ENCODE measurements at places on chromosomes 3 and 15. TPM values are rescaled to one million over a fixed set of nuclear protein-coding genes. Genes with fewer than 3 reads are reported as not detected.

RBP2 gene
- total RNA-seq = 1.1 TPM

HES1 gene
- 30.8 TPM for total RNA-seq

CD86 gene
- total RNA-seq = 11.5 TPM

CAPN3 gene
- 28.4 TPM for total RNA-seq

FEZF2 gene
- not detected for total RNA-seq

PODXL2 gene
- total RNA-seq = 7.3 TPM

CHRFAM7A gene
- total RNA-seq = 4.1 TPM

STAG1 gene
- total RNA-seq = 29.4 TPM

GOLGA6A gene
- total RNA-seq = not detected

ZIC1 gene
- not detected for total RNA-seq

GRK7 gene
- total RNA-seq = 0.12 TPM

WDR73 gene
- total RNA-seq = 35.6 TPM

CSTA gene
- 6.5 TPM for total RNA-seq

ZNF80 gene
- not detected for total RNA-seq

TMF1 gene
- 35.7 TPM for total RNA-seq

ALG1L2 gene
- not detected for total RNA-seq

IL20RB gene
- 0.23 TPM for total RNA-seq

TUSC7 gene
- total RNA-seq = not detected

GOLGA6L7 gene
- not detected for total RNA-seq

SI gene
- total RNA-seq = not detected

CSPG5 gene
- 10.4 TPM for total RNA-seq

OR4F6 gene
- total RNA-seq = not detected

LDHAL6B gene
- total RNA-seq = not detected

PLAAT1 gene
- 0.31 TPM for total RNA-seq

GATM gene
- total RNA-seq = 12.2 TPM

GOLGA8N gene
- 19.0 TPM for total RNA-seq

PPCDC gene
- total RNA-seq = 12.8 TPM

CXCR6 gene
- total RNA-seq = 1.5 TPM

SLC27A2 gene
- total RNA-seq = 5.9 TPM

GOLGA6C gene
- total RNA-seq = not detected

UPK1B gene
- 0.60 TPM for total RNA-seq

FAM43A gene
- total RNA-seq = 16.1 TPM

ZPLD1 gene
- total RNA-seq = not detected

EIF4E3 gene
- total RNA-seq = 11.4 TPM

FGF7 gene
- 19.3 TPM for total RNA-seq

NTRK3 gene
- total RNA-seq = 5.6 TPM

STRIT1 gene
- not detected for total RNA-seq

NEK11 gene
- 14.7 TPM for total RNA-seq

RTP1 gene
- not detected for total RNA-seq

ZNF662 gene
- 22.7 TPM for total RNA-seq

IGF2BP2 gene
- total RNA-seq = 92.6 TPM

ADAMTS9 gene
- 75.6 TPM for total RNA-seq

TMED3 gene
- 64.2 TPM for total RNA-seq

MUSTN1 gene
- total RNA-seq = 3.3 TPM

COL7A1 gene
- 18.7 TPM for total RNA-seq

Measured in lung (tissue), 17 donors.